Dermis microvascular lymphatic vessel endothelial cell (primary cell): ENCODE measurements at places on chromosomes 2 and 18.

GRCh38 chr2:241768251-241768711 lies 8.3 kb upstream of the GAL3ST2 start:
- DNase-seq, result no peak

- DNase-seq, result no peak
Observed at GRCh38 chr2:224055101-224055500, 16.0 kb upstream of the SERPINE2 start.

- no peak for DNase-seq
Observed at GRCh38 chr2:19352946-19353720, 5.3 kb downstream of the OSR1 start.

DNA sequence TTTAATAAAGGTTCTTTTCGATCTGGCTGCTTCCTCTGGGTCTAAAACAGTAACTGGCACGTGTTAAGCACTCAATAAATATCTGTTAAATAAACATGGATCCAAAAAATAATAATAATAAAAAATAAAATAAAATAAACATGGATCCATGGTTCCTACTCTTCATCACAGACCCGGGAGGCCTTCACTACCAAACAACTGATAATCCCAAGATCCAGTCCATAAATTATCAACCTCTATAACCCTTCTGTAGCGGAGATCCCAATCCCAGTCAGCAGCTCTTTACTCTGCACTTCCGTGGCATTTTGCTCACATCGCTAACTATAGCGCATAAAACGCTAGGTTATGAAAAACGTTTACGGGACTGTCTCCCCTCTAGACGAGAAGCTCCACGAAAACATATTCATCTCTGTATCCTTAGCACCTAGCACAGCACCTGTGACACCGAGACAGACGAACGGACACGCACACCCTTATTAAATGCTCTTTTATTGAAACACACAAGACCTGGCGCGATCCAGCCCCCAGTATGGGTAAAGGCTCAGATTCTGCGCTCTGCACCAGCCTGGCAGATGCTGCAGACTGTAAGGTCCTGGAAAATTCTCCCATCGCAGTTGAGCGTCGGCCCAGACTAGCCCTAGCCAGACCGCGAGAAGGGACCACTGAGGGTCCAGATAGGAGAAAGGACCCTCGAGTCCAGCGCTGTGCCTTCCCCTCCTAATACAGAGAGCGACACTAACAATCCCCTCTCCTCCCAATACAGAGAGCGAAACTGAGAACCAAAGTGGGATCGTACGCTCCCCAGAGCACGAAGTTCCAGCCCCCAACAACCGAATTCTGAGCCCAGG lies 770 bp downstream of the NBAS start:
- no peak for DNase-seq

DNA sequence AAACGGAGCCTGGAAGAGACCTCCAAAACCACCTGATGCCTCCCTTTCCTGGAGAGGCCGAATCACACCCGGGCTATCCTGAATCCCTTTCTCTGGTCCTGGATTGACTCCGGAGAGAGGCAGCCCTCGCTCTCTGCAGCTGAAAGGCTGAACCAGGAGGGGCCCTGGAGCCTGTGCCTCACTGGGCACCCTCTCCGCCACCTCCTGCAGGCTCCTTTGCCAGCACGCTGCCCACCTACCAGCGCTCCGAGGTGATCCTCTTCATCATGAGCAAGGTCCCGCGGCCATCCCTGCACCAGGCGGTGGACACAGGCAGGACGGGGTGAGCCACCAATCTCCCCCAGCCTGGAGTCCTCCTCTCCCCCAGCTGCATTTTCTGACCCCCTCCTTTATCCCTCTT lies 35.7 kb downstream of the POMC start:
- DNase-seq, result no peak

GRCh38 chr2:162295009-162295408 lies 23.5 kb downstream of the IFIH1 start:
- no peak for DNase-seq

- no peak for DNase-seq
Observed at GRCh38 chr18:77393519-77393918, 143.9 kb downstream of the GALR1 start.

GRCh38 chr2:116716444-116716843 lies 1098.0 kb upstream of the DDX18 start:
- DNase-seq, result no peak

DNA sequence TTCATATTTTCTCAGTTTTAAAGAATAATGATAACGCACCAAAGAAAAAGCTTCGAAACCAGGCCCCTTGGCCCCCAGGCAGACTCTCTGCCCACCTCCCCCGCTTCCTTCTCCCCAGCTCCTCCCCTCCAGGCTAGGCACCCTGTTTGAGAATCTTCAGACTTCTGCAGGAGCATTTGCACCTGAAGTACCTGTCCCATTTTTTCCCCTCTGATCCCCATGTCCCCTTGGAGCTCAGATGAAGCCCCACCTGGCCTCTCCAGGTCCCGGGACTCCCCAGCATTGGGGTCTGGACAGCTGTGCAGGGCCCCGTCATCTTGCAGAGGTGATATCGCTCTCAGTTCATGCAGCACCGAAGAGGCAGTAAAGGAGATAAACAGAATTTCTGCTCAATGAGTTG lies 35.5 kb upstream of the KLHL29 start:
- DNase-seq, result no peak

- DNase-seq, result no peak
Observed at GRCh38 chr2:102224824-102225739, 38.3 kb downstream of the IL1RL2 start.

DNA sequence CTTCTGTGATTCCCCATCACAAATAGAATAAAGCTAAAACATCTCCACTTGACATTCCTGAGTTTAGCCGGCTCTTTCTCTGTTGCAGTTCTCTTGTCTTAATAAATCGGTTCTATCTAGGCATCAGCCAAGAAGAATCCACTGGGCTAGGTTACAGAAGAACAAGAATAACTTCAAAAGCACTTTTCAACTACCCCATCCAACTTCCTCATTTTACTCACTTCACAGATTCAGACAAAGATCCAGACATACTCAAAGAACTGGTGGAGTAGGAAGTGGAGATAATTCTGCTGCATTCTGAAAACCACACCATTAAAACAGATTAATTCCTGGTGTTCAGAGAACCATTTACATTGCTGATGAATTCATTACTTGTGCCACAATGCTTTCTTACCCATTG lies 9.6 kb upstream of the ALPK2 start:
- no peak for DNase-seq

DNA sequence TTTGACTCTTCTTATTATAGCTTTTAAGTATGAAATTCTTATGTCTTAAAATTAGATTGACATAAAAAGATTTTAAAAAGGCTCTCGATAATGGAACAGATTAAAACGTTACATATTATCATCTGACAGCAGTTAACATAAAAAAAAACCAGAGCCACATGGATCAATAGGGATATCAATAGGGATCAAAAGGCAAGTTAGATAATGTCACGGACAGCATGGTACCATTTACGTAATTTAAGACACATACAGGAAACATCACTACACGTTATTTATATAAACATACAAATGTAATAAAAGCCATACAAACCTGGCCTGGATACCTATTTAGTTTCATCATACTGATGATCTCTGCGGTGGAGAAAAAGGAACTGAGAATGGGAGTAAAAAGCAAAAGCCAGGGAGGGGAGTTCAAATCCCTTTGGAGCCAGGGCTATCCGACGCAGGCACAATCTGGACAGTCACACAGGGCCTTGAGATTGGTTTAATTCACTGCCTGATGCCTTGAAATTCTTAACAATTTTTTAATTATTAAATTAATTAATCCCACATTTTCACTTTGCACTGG lies 227.2 kb downstream of the AFF3 start:
- DNase-seq, result no peak

- DNase-seq, result peak; percentile 91
Observed at GRCh38 chr18:12307701-12308385, at the start of gene TUBB6. Gene TUBB6 (plus strand): TSS chr18:12308241. CDS start chr18:12308293, 52 bp downstream.

DNA sequence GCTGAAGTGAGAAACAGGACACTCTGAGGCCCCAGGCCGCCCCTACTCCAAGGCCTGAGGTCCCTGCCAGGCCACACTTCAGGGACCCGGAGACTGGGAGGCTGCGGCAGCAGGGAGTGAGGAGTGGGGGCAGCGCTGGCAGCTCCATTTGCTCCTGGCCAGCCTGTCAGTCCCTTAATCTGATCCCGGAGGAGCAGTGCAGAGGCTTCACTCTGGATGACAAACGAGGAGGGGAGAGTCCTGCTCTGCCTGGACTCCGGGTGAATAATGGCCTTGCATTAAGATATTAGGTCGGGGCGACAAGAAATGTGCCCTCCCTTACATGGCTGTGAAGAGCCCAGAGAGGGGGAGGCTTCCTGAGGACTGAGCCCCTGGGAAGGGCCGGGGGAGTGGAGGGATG lies 14.3 kb upstream of the PRSS56 start:
- no peak for DNase-seq

- no peak for DNase-seq
Observed at GRCh38 chr2:237134321-237135230, 48.9 kb downstream of the COPS8 start.

DNA sequence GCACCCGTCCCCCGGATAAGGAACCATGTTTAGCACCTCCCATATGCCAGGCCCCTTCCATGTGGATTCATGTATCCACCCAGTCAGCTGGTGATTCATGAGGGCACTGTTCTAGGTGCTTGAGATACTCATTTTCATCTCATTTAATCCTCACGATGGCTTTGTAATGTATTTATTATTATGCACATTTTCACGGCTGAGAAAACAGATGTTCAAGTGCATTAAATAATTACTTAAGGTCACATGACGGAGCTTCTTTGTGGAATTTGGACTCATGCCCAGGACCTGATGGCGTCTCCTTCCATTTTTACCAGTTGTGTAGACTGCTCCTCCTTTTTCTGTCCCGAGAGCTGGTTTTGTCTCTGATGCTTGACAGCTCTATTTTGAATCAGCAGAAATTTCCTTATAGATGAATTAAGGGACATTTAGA lies 72.2 kb upstream of the RBM44 start:
- DNase-seq, result no peak

DNA sequence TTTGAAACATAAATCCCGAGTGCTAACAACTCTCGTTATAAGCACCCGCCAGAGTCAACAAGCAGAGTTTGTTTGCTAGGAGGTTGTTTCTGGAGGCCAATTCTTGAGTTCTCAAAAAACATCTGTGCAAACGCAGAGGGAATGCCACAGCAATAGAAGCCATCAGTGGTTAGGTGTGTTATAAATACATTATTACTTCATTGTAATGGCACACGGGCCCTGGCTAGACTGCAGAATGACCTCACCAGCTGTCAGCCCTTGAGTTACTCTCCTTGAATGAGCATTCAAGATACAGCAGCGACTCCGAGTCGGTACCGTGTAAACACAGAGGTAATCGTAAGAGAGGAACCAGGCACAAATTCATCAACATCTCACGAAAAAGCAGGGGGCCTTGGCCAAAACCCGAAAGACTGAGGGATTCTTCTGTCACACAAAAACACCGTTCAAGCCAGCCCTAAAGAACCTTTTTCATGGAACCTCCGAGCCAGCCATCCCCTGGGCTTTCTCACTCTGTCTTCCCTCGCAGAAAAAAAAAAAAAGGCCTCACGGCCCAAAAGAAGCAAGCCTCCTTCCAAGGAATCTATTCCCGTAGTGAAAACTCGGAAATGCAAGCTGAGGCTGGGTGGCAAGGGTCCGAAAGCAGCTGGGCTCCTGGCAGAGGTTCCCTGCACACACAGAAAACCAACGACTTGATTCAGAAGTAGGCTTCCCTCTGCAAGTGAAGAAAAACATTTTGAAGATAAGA lies 133.7 kb upstream of the MEIS1 start:
- no peak for DNase-seq

DNA sequence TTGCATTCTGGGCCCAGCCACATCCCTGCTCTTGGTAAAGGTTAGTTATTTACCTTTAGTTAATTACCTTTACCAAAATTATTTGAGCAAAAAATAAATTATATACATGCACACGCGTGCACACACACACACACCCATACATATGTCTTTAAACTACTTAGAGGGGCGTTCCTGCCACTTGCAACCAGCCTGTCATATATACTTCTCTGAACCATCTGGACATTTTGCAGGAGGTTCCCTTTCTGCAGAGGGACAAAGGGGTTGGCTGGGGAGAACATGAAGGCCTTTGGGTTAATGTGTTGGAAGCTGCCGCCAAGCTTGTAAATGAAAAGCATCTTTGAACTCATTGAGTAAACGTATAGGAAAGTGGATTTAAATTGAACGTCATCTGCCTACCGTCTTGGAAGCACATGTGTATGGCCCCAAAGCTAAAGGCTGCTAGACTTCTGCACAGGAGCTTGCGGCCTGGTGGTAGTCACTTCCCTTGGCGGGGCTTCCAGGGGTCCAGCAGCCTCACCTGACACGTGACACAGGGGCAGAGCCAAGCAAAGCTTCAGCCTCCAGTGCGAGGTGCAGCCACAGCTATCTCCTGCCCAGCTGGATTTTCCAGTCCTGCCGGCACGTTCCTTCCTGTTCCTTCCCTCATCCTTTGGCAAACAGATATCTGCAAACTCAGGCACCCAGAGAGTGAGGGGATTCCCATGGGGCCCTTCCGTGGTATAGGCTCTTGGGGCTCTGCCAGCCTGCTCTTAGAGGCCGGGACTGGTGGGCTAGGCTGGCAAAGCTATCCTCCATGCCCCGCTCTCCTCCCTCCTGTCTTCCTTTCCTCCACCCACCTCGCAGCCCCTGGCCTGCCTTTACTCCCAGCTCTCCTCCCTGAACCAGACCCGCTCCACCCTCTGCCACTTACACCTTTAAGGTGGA lies 46.1 kb downstream of the SERTAD2 start:
- peak; percentile 28 for DNase-seq

DNA sequence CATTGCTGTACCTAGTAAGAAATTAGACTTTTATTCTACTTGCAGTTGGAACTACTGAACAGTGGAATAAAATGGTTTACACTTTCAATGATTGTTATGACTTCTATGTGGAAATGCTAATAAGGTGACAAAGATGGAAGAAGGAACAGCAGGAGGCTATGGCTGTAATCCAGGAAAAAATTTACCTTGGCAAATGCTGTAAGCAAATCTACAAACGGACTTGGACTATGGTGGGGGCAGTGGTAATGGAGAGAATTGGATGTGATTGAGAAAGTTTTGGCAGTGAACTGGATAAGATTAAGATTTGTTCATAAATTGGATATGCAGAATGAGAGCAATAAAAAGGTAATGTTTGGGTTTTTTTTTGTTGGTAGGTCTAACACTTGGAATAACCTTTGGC lies 111.0 kb upstream of the ERBB4 start:
- DNase-seq, result no peak

- no peak for DNase-seq
Observed at GRCh38 chr2:33222309-33222708, 254.1 kb upstream of the RASGRP3 start.

DNA sequence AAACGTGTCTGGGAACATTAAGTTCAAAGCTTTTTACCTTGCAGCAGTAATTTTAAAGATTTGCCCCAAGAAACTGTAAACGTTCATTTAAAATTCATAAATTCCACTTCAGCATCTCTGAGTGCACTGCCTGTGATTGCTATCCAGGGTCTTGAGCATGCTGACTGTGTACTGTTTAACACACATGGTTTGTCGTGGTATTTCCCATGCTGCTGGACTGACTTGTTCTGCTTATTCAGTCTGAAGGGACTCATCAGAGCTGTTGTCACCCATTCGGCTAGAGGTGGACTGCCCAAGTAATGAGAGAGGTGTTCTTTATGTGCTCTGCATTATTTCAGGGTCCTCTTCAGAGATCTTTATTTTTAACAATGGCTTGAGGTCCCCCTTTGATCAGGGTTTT lies 53.1 kb downstream of the RHBDD1 start:
- no peak for DNase-seq
